Left cardiac atrium (tissue), 4 donors: ENCODE measurements at places on chromosomes 4 and X.
A peak's percentile ranks its signal among the peaks of the same experiment; 100 is the strongest.

DNA sequence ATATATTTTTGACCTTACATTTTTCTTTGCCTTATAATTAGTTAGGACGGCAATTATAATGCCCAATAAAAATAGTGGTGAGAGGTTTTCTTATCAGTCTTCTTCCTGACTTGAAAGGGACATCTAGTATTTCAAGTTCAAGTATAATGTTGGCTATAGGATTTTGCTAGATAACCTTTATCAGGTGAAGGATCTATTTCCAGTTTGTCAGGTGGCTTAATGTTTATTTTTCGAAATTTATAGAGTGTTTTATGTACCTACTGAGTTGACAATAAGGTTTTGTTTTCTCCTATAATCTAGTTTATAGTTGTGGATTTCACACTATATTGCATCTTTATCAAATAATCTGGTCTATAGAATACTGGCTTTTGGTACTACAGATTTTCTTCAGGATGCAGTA, 351.8 kb upstream of the FGF13 start:
- DNase-seq = no peak

DNA sequence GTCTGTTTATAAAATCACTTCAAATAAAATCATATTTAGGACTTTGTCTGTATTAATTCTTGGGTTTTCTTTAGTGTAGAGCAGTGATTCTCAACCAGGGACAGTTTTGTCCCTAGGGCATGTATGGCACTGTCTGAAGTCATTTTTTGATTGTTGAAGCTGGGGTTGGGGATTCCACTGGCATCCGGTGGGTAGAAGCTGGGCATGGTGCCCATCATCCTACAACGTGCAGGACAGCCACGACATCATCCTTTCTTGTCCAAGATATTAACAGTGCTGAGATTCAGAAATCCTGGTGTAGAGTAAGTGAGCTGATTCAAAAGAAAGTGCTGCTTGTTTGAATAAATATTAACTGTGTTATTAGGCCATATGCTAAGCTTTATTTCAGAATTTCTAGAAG, 28.6 kb downstream of the DCLK2 start:
- DNase-seq = no peak

- DNase-seq = no peak
Measured at GRCh38 chr4:173998471-173999144, 284.9 kb downstream of the FBXO8 start.

GRCh38 chr4:153808175-153808574, 19.3 kb upstream of the SFRP2 start:
- DNase-seq = no peak

DNA sequence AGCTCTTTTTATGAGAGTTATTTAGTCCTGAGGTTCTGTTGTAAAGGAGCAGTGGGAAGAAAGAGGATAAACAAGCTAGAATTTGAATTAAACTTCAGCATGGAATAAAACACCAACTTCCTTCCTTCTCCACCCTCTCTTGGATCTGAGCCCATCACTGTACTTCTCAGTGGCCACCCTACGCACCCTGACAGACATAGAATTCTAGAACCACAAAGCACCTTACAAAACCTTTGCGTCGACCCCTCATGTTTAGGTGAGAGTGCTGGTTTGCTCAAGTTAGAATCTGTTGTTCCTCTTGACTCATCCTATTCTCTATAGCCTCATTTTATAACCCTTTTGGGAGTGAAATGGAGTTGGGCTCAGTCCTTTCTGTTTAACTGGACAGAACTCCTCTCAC, 84.6 kb upstream of the RPL34 start:
- DNase-seq = no peak

DNA sequence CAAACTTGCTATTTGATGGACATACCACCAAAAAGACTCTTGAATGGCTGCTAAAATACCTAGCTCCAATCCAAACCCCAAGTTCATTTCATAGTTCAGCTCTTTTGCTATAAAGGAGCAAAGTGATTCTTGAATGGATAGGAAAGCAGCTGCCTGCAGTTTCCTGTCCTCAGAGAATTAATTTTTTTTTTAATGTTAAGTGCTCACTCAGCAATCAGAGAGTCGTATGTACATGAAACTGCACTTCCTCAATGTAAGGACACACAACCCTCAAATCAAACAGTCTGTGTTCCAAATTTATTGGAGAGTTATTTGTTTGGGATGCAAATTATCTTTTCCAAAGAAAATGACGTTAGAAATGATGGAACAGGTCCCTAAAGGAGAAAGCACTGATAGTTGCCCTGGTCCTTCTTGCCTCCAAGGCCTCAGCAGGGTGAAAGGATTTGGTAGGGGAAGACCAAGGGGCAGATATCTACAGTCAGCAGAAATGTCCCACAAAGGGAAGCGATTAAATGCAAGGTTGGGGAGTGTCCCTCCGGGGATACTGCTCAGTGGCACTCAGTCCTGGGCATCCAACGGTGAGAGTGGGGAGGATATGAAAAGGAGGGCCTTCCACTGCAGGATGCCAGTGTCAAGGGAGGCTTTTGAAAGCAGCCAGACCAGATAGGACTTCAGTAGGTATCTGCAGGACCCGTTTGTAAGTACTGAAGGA, 67.2 kb upstream of the RASGEF1B start:
- DNase-seq = no peak

DNA sequence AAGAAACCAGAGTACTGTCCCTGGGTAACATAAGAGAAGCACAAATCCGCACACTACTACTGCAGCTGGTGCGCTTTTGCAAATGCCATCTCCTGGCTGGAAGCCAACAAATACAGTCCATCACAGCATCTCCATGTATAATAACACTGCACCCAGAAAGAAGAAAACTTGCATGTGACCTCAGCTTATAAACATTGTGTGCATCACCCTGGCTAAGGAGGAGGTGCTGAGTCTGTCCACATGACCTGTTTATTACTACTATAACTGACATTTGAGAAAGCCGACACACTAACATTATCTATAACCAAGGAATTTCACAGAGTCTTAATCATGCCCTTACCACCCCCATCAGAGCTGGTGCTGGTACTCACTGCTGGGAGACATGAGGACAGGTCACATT, 516.8 kb downstream of the CFAP47 start:
- DNase-seq = no peak

DNA sequence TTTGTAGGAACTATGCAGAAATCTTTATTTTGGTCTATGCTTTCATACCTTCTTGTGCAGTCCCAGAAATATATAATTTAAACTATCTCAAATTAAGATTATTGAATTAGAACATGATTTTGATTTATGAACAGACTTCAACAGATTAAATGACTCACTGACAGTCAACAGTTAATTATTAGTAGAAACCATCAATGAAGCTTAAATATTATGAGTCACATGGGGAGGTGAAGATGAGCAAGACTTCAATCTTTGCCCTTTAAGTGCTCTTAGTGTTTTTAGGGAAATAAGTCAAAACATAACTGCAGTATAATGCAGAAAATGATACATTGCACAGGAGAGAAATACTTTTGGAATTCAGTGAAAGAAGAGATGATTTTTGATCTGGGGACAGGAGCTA, 81.5 kb upstream of the BMP3 start:
- no peak for DNase-seq

DNA sequence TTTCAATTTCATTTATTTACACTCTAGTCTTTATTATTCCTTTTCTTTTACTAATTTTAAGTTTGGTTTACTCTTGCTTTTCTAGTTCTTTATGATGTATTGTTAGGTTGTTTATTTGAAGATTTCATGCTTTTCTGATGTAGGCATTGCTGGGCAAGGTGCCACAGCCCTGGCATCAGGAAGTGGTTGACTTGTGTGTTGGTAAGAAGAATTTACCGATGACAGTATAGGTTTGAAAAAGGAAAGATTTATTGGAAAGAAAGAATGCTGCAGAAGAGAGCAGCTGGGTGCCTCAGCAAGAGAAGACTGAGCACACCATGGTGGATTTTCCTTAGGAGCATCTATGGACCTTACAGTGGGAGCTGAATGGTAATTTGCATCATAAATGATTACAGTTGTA, 153.2 kb downstream of the KLF8 start:
- DNase-seq = no peak

GRCh38 chr4:152719801-152720556, 40.2 kb upstream of the TMEM154 start:
- DNase-seq = no peak

DNA sequence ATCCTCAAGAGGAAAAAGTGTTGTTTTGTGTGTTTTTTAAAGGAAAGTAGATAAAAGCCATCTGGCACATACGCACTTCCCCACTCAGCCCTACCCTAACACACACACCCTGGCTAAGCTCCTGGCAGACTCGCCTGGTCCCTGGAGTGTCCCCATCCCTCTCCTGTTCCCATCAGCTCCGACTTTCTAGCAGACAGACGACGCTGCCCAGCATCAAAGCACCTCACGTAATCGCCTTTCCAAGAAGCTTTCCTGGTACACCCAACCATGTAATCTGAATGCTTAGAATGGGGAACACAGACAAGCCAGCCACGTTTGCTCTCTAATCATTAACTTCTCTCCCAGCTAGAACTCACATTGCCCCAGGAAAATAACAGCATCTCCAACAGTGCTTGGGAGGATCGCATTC, 116.2 kb downstream of the AFAP1 start:
- peak; percentile 89 for DNase-seq

GRCh38 chrX:50106051-50106675, 94.6 kb downstream of the AKAP4 start:
- no peak for DNase-seq

GRCh38 chr4:54852602-54853001, 194.8 kb downstream of the KIT start:
- DNase-seq = no peak

DNA sequence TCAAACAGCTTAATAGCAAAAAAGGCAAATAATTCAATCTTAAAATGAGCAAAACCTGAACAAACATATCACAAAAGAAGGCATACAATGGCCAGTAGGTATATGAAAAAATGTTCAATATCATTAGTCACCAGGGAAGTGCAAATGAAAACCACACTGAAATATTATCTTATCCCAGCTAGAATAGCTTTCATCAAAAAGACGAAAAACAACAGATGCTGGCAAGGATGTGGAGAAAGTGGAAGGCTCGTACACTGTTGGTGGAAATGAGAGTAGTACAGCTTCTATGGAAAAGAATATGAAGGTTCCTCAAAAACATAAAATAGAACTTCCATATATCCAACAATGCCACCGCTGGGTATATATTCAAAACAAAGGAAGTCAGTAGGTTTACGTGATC, 29.3 kb upstream of the ANXA10 start:
- no peak for DNase-seq

- DNase-seq = no peak
Measured at GRCh38 chrX:155027509-155028066, 944 bp downstream of the FUNDC2 start.

DNA sequence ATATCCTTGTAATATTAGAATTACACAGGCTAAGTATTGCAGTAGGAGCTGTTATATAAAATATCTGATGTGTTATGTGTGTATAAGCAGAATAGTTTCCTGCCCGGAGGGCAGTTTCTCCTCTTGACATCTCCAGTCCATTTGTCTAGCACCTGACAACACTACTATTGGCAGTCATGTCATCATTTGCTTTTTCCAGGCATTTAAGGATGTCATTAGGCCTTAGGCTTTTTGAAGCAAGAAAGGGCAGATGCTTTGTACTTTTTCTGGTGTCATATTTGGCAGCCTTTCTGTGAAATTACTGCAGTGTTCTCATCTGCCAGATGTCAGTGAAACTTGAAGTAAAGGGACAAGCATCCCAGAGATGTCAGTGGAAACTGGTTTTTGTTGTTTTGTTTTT, 2017.6 kb upstream of the IGFBP7 start:
- no peak for DNase-seq

GRCh38 chr4:134773497-134774000, 572.0 kb upstream of the PABPC4L start:
- no peak for DNase-seq

GRCh38 chr4:48778431-48779094, 1.5 kb downstream of the FRYL start:
- DNase-seq = no peak

GRCh38 chrX:45668686-45669443, 468.2 kb upstream of the DIPK2B start:
- no peak for DNase-seq

DNA sequence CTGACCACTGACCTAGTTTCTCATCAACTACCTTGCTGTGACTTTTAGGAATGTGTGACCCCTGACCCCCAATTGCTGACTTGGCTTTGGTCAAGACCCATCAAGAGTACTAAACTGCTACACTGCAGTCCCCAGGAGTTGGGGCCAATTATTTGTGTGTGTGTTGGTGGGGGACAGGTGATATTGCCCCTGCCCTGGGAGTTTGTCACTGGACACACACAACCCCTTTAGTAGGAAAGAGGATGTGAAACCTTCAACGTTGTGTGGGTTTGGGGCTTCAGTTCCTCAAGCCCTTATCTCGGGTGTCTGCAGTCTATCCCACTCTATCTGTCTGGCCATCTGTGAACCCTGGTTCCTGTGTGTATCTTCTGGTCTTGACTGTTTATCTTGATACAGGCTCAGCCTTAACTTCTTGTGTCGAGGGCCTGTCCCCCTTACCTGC, 6.5 kb downstream of the SASH3 start:
- DNase-seq = no peak

GRCh38 chr4:80423553-80424224, 88.2 kb downstream of the CFAP299 start:
- DNase-seq = peak; percentile 26

DNA sequence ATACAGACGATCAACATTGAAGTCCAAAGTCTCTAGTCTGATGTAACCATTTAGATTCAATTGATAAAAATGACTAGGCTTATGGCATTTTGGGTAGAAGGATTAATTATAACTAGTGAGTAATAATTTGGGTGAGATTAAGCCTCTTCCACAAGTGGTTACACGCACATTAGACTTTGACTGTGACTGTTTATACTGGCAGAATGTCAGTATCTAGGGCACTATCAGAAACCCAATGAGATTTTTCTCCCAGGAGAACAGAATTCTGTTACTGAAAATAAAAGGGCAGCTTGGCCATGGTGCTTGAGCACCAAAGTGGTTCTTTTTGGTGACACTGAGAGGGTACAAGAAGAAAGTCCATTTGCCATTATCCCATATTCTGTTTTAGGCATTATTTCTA, 3.3 kb downstream of the PLS3 start:
- no peak for DNase-seq

DNA sequence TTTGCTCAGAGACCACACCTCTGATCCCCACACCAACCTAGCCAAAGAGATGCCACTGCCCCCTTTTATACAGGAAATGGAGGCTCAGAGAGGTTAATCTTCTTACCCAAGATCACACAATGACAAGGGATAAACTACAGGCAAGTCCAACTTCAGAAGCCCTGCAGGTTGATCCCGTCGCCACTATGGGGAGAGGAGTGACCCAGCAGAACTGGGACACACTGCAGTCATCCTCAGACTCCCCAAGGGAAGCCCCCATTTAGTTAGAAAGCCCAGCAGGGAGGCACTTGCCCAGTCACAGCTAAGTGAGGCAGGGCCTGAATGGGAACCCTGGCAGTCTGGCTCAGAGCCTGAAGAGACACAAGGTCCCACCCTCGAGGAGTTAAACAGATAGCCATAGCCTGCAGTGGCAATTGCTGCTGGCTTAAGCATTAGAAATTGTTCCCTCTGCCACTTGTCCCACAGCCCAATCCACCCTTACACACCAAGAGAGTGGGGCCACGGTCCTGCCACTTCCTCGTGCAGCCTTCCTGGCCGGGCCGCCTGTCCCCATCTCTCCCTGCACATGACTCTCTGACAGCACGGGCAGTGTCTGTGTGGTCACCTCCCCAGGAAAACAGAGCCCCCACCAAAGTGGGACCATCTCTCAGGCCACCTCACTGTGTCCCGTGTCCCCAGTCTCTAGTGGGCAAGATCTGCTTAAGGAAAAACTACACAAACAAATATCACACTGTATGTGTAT, 2.7 kb downstream of the JAKMIP1 start:
- DNase-seq = no peak
